ENCODE measurements at places on chromosomes 6 and 20. TPM values are rescaled to one million over a fixed set of nuclear protein-coding genes. Genes with fewer than 3 reads are reported as not detected.

The REV3L gene
- 25.8 TPM for polyA plus RNA-seq

DNA sequence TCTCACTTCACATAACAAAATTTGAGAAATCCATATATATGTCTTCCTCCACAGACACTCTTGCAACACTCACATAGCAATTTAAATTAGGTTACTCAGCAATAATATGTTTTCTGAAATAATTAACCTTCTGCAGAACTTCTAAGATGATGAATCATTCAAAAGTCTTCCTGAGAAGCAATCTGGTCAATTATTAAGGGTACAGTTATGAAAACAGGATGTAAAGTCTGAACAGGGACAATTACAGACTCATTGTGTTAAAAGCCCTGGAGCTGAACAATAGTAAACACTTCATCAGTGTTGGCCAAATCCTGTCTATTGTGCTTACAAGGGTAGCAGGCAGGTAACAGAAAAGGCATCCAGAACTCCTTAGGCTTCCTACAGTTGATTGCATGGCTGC lies 75.4 kb downstream of the FILIP1 start:
- no peak for DNase-seq

DNA sequence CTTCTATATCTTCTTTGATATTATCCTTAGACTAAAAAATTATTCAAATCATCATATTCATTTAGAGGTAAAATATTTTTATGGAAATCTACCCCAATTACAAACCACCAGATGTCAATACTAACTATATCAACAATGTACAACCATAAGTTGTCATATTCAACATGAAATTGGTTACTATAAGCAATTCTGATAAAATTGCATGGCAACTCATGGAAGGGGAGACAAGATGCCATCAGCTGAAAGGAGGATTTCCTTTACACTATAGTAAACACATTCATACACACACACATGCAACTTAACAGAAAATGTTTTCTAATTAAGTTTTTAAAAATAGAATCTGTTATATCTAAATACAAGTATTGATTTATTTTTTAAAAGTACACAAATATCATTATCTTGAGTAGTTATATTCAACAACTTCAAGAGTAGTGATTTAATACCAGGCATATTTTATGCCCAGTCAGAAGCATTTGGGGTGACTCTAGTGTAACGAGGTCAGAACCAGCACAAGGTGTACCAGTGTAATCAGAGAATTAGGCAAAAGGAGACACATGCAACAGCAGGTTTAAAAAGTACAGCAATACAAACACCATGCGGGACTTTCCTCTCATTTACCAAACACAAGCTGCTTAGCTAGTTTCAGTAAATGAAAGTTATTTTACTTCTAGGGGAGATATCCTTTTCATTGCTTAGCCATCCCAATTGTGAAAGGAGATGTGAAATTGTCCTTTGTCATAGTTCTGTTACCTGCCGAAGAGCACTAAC lies 1.0 kb downstream of the FILIP1 start:
- no peak for DNase-seq

- no peak for DNase-seq
Measured at GRCh38 chr6:3557336-3557735, 100.5 kb upstream of the SLC22A23 start.
